ENCODE measurements at places on chromosomes 2 and 18. TPM values are rescaled to one million over a fixed set of nuclear protein-coding genes. Genes with fewer than 3 reads are reported as not detected.

The IL1F10 gene
- not detected for total RNA-seq

The PRKCE gene
- 26.1 TPM for total RNA-seq

The MYO3B gene
- total RNA-seq = under 0.01 TPM

The CNRIP1 gene
- total RNA-seq = 67.6 TPM

The RELCH gene
- total RNA-seq = 44.4 TPM

The KCNS3 gene
- 0.53 TPM for total RNA-seq

The GALR1 gene
- total RNA-seq = not detected

The RPS27A gene
- total RNA-seq = 1,243 TPM

The ACKR3 gene
- 14.8 TPM for total RNA-seq

The KATNAL2 gene
- 3.0 TPM for total RNA-seq

The SAG gene
- total RNA-seq = not detected

The ABCG5 gene
- not detected for total RNA-seq

The NTSR2 gene
- total RNA-seq = not detected

The EVX2 gene
- total RNA-seq = not detected

The PHLPP1 gene
- total RNA-seq = 9.0 TPM

The FAM110C gene
- total RNA-seq = not detected

The FAM124B gene
- 125 TPM for total RNA-seq

The NOL4 gene
- not detected for total RNA-seq

The WDSUB1 gene
- 6.1 TPM for total RNA-seq

The FOXD4L1 gene
- not detected for total RNA-seq

The TPO gene
- total RNA-seq = not detected

The GRHL1 gene
- total RNA-seq = 0.86 TPM

The CYP27A1 gene
- 4.1 TPM for total RNA-seq

The ASXL3 gene
- 0.14 TPM for total RNA-seq

The MRPL19 gene
- 81.0 TPM for total RNA-seq

The C2orf78 gene
- total RNA-seq = not detected

The ITGA6 gene
- 584 TPM for total RNA-seq

The MEP1B gene
- total RNA-seq = not detected

The GALNT3 gene
- 0.36 TPM for total RNA-seq

The KIAA2012 gene
- not detected for total RNA-seq

The TNS1 gene
- total RNA-seq = 38.2 TPM

The MAP3K19 gene
- total RNA-seq = not detected

The CDKL4 gene
- 0.86 TPM for total RNA-seq

The KIF3C gene
- 19.2 TPM for total RNA-seq

The MOB4 gene
- 41.6 TPM for total RNA-seq

The TRAK2 gene
- 48.5 TPM for total RNA-seq

The TEX44 gene
- total RNA-seq = not detected

The PLGLB2 gene
- 2.7 TPM for total RNA-seq

The OSBPL1A gene
- total RNA-seq = 21.5 TPM

The ARHGAP25 gene
- total RNA-seq = 3.0 TPM

The GDF7 gene
- total RNA-seq = 2.5 TPM

The SLC19A3 gene
- total RNA-seq = 0.86 TPM

The LIPG gene
- total RNA-seq = 78.5 TPM

The CKAP2L gene
- total RNA-seq = 21.8 TPM

The TSPYL6 gene
- not detected for total RNA-seq

The NLRC4 gene
- not detected for total RNA-seq

The IL1R1 gene
- 10.9 TPM for total RNA-seq

The SULT6B1 gene
- total RNA-seq = not detected

The DNAJC27 gene
- total RNA-seq = 3.1 TPM

The ZNF513 gene
- total RNA-seq = 10.7 TPM

The KCTD18 gene
- total RNA-seq = 8.3 TPM

The PAIP2B gene
- total RNA-seq = 1.2 TPM

Measured in thoracic aorta endothelial cell (primary cell).